CD8-positive, alpha-beta memory T cell (primary cell): ENCODE measurements at places on chromosomes 2 and 18. TPM values are rescaled to one million over a fixed set of nuclear protein-coding genes. Genes with fewer than 3 reads are reported as not detected.

Gene OLA1
- 139 TPM for total RNA-seq

Gene RTP5
- 0.18 TPM for total RNA-seq

Gene TNFRSF11A
- 3.1 TPM for total RNA-seq

Gene SPDYA
- 0.83 TPM for total RNA-seq

Gene PXDN
- 0.39 TPM for total RNA-seq

Gene CDH2
- total RNA-seq = not detected

Gene PROKR1
- total RNA-seq = not detected

Gene NTSR2
- not detected for total RNA-seq

DNA sequence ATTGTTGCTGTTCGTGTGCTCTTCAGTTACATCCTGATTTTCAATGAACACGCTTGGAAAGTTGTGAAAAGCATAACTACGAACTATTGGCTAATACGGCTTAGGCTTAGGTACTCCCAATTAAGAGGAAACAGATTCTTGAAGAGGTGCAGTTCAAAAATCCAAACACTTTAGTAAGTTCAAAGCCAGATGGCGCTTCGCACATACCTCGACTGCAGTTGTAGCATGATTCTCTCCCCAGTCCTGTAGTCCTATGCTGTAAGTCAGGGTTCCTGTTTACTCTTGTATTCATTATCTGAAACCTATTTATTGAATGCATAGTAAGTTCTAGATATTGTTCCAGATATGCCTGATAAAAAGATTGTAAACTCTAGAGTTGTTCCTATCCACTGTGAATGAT lies 165.2 kb downstream of the TRIB2 start:
- H3K4me3 ChIP-seq = no peak overlapping the region
- no peaks in the 10 kb centered on the region for H3K36me3 ChIP-seq
- H3K27me3 ChIP-seq = no peaks in the 10 kb centered on the region
- H3K4me1 ChIP-seq = no peaks in the 10 kb centered on the region
- H3K27ac ChIP-seq = no peak overlapping the region

DNA sequence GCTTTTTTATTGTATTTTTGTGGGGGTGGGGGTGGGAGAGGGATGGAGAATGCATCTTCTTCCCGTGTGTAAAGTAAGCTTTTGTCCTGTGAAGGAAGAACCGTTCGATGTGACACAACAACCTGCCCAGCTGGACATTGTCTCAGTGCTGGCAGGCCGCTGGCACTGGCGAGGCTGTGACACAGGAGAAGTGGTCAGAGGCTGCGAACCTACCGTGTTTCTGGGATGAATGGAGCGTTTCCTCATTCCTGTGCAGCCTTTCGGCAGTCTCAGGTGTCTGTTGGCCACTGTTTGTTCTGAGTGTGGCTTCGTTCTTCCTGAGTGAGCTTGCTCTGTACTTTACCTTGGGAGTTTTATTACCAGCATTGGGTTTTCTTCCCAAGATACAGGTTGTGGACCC lies 8.0 kb downstream of the RAMP1 start:
- H3K4me3 ChIP-seq = no peak overlapping the region
- DNase-seq = no peak
- no peak overlapping the region for H3K27ac ChIP-seq
- H3K27me3 ChIP-seq = no peaks in the 10 kb centered on the region
- H3K36me3 ChIP-seq = no peaks in the 10 kb centered on the region

DNA sequence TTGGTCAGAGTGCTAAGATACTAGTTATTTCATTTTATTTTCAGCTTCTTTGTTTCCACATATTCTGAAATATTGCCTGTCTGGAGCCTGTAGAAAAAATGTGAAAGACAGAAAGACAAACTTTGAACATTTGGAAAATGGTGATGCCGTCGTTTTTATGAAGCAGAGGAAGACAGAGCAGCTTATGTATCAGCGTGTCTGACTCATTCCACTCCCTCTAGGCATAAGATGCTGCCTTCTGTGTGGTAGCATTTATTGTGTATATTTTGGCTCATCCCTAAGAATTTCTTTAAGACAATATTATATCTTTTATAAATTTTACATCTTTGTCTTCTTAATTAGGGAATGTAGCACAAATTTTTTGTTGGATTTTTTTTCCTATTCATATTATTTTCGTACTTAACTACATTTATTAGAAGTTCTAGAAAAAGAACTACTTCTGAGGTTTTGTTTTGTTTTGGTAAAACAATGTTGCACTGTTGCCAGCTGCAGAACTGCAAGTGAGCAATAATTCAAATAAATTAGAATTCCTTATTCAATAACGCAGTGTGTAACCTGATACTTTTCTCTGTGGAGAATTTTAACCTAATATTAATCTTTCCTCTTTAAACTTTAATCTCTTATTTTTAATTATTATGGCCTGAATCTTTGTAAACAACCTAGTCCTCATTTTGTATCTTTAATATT lies 300.4 kb downstream of the ZNF407 start:
- H3K4me3 ChIP-seq = no peak overlapping the region
- H3K36me3 ChIP-seq = no peaks in the 10 kb centered on the region
- no peak for DNase-seq
- H3K27me3 ChIP-seq = no peaks in the 10 kb centered on the region

- H3K4me1 ChIP-seq = no peaks in the 10 kb centered on the region
- H3K36me3 ChIP-seq = no peaks in the 10 kb centered on the region
- H3K27me3 ChIP-seq = no peaks in the 10 kb centered on the region
These were observed 226.7 kb downstream of the TTC32 start for GRCh38 chr2:19675003-19675629.

DNA sequence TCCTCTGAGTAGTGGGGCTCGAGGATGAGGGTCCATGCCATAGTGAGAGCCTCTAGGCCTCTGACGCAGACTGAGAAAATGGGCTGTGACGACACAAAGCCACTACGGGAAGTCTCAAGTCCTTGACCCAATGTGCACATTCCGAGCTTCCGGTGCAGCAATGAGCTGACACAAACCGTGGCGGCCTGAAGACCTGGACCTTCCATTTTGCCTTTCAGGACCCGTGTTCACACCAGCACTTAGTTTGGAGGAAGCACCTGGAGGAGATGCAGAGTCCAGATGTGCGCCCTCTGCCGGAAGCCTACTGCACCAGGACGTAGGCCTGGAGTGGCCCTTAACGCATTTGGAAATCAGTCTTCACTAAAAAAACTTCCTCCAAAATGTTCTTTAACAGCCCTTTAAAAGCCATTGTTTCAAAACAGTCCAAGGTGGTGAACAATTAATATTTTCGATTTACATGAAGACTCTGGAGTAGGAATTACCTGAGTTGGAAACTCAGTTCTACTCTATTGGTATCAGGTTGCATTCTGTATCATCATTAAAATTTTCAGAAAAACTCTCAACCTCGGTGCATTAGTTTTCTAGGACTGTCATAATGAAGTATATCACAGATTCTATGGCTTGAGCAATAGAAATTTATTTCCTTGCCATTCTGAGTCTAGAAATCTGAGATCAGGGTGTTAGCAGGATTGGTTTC lies 33.9 kb downstream of the BMP10 start:
- H3K4me1 ChIP-seq = peaks cover 14% of the 10 kb centered on the region
- no peaks in the 10 kb centered on the region for H3K36me3 ChIP-seq
- no peak overlapping the region for H3K4me3 ChIP-seq

DNA sequence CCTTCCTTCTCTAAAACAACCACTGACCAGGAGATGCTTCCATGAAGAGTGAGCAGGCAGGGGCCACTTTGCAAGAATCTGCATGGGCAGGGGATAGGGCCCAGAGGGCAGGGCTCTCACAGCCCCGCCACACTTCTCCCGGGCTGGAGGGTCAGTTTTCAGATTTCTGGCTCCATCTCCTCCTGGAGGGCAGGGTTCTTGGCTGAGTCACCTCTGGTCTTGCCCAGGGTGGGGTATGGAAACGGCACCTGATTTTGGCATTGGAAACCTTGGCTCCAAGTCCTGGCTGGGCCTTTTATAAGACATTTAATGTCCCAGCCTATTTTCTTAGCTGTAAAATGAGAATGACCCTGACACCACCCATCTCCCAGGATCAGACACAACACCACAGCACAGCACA lies 27.6 kb upstream of the ASPRV1 start:
- DNase-seq = no peak
- no peak overlapping the region for H3K27ac ChIP-seq
- peaks cover 8% of the 10 kb centered on the region for H3K36me3 ChIP-seq
- no peaks in the 10 kb centered on the region for H3K4me1 ChIP-seq
- no peaks in the 10 kb centered on the region for H3K27me3 ChIP-seq
- H3K4me3 ChIP-seq = no peak overlapping the region

- H3K27me3 ChIP-seq = no peaks in the 10 kb centered on the region
- no peak overlapping the region for H3K4me3 ChIP-seq
- H3K36me3 ChIP-seq = no peaks in the 10 kb centered on the region
- no peak for DNase-seq
- no peak overlapping the region for H3K27ac ChIP-seq
These were observed 249.9 kb upstream of the SP5 start for GRCh38 chr2:170465241-170465640.

DNA sequence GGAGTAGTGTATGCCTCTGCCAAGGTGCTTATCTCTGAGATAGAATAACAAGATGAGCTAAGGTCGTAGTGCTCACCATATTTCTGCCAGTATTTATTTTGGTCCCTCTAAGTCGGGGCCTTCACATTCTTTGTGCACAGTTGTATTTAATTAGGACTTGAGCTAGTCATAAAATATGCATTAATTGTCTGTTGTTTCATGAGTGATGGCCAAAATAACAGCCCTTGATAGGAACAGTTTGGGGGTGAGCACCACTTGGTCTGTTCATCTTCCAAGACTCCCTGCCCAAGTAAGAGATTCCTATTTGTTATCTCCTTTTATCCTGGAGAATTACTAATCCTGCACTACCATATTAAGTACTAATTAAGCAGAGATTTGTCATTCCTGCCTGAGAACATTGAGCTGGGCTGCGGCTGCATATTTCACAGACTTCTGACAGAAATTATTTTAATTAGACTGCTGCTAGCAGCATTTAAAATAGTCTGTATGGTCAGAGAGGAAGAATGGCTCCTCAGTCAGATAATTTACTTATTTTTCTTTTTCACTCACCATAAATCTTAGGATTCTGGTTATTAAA lies 435.1 kb downstream of the MTX2 start:
- DNase-seq = no peak
- no peaks in the 10 kb centered on the region for H3K36me3 ChIP-seq
- no peak overlapping the region for H3K4me3 ChIP-seq
- no peak overlapping the region for H3K27ac ChIP-seq

GRCh38 chr18:37634516-37634915 lies 68.9 kb upstream of the CELF4 start:
- no peak for DNase-seq
- H3K27me3 ChIP-seq = no peaks in the 10 kb centered on the region
- no peaks in the 10 kb centered on the region for H3K36me3 ChIP-seq
- no peak overlapping the region for H3K27ac ChIP-seq

DNA sequence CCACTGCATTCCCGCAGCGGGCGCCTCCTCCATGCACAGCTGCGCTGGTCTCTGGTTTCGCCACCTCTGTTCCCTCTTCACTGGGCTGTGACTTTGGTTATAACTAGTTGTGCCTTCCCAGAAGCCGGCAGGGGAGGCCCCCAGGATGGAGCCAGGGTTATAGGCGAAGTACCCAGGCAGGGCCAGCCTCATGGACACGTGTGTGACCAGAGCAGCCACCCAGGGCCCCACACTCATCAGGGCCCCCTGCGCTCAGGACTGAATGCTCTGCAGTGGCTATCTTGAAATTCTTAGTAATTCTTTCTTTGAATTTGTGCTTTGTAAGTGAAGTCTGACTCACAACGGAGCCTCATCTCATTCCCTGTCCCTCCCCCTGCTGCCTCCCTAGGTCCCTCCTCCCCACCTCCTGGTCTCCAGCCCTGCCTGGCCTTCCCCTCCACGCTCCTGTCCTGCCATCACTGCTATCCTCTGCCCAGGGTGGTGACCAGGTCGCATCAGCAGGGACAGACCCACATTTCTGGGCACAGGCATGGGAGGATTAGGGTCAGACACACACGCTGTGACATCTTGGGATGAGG lies 38.1 kb upstream of the LBH start:
- no peaks in the 10 kb centered on the region for H3K36me3 ChIP-seq
- H3K27me3 ChIP-seq = no peaks in the 10 kb centered on the region
- H3K4me3 ChIP-seq = no peak overlapping the region
